Ascending aorta (tissue), 2 donors: ENCODE measurements at places on chromosomes 1 and 21.

DNA sequence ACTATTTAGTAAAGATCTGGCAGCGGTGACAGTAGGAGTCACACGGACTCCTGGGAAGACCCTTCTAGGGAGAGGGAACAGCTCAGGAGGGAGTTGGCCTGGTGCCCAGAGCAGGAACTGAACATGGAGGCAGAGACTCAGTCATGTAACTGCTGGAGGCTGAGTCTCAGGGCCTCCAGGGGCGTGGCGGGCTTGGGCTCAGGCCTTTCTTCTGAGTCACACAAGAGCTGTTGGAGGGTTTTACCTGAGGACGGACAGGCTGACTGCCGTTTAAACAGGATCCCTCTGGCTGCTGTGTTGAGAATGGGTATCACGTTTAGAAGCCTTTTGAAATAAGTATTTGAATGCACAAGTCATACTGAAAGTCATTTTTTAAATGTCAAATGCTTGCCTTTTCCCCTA is 7.2 kb upstream of the ETS2 start:
- peak; percentile 62 for DNase-seq

DNA sequence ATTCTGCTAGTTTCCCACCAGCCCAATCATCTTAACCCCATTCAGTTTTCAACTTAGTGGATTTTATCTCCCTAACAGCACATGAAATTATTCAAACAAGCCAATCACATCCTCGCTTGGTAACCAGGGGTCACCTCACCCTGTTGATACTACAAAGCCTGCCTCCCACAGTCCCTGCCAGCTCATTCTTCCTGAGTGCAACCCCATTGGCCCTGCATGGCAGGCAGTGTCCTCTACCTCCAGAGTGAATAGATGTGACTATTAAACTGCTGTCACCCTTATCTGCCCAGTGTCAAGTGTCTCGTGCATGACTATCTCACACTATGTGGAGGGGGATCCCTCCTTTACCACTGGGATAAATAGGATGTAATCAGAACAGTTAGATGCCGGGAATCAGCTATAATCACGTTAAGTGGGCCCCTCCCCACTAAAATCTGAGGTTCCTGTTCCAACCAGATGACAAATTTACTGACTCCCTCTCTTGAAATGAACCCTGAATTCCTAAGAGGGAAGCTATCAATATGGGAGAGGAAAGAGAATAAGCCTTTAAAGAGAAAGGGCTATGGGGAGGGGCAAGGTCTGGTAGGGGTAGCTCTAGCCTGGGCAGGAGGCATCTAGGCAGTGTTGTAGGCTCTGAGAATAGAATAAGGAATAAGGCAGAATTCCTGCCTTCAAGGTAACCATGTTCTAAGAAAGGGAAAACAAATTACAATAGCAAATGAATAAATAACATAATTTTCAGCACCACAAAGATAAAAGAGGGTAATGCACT is 155.9 kb downstream of the SLC30A10 start:
- DNase-seq = no peak

DNA sequence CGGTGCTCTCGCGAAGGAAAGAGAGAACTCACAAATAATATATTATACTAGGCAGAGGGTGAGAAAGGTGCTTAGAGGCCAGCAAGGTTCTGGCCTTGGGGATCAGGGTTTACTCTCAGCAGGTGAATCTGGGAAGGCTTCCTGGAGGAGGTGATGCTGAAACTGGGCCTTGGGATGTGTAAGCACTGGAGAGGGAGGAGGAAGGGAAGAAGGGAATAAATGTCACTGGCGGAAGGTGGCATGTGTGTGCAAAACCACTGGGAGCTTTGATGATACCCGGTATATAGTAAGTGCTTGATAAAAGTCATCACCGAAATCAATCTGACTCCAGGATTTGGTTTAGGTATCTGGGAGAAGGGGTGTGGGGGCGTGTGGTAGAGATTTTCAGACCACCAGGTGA is 24.4 kb downstream of the SPSB1 start:
- no peak for DNase-seq

- DNase-seq = no peak
These were observed 22.3 kb upstream of the AGPAT3 start for GRCh38 chr21:43842742-43843141.

DNA sequence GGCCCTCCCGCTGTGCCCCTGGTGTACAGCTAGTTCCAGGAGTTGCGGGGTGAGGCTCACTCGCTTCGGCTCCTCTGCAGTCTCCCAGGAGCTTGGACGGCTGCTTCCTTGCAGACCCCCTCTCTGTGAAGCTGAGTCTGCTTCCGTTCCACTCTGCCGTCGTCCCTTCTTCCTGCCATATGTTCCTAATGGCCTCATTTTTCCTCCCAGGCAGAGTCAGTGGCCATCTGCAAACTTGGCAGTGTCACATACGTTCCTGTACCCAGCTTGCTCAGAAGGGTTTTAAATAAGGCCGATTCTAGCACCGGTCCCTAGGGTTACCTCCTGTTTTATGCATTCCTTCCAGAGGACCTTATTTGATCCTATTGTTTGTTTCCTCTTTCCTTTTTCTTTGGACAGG is 21.3 kb downstream of the ACTL8 start:
- no peak for DNase-seq

GRCh38 chr1:90837420-90837819 is 120.3 kb upstream of the BARHL2 start:
- no peak for DNase-seq

DNA sequence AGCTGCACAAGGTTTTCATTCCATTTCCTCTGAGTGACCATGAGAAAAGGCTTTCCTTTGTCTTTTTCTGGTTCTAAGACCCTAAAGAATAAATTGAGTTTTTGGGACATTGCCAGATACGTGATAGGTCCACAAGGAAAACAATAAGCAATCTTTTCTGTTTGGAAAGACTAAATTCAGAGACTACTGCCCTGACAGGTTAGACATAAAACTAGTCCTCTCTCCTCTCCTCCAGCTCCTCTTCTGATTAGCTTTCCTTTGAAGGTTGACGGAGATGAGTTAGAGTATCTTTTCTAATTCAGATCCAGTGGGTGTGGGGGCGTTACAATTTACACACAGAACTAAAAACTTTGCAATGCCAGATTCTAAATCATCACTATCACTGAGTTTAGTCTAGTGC is 57.8 kb upstream of the C1orf53 start:
- no peak for DNase-seq

GRCh38 chr1:76055987-76056386 is 18.6 kb upstream of the ST6GALNAC3 start:
- DNase-seq = no peak

GRCh38 chr1:19353596-19353995 is 41.5 kb downstream of the SLC66A1 start:
- no peak for DNase-seq

GRCh38 chr1:161709373-161709772 is 2.3 kb downstream of the FCRLA start:
- DNase-seq = no peak

DNA sequence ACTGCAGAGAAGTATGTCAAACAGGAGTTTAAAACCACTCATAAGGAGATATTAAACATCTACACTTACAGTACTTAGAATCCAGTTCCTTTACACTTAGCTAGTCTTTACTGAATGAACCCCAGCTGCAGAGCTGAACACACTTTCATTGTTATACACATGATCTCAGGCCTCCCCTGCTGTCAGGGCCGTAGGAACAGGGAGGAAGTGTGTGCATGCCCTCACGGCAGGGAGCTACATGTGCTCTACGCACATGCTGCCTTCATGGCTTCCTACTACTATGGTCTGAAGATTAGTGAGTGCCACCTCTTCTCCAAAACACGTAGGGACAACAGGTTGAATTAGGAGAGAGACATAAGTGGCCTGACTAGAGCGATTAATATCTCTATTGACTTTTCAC is 191.5 kb downstream of the SIPA1L2 start:
- no peak for DNase-seq

GRCh38 chr1:243924188-243924587 is 74.1 kb upstream of the AKT3 start:
- DNase-seq = no peak

DNA sequence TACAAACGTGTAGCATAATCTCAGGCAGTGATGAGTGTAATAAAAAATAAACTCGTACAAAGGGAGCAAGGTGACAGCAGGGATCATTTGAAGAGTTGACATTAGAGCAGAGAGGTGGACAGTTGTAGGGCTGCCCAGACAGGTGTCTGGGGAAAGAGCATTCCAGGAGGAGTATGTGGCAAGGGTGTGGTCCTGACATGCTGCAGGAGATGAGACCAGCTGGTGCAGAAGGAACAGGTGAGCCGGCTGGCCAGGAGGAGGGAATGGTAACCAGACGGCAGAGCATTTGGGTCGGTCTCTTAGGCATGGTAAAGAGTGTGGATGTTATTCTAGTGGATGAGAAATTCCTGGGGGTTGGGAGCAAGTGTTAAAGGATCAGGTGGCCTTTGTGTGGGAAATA is 306.3 kb downstream of the LMX1A start:
- DNase-seq = no peak

DNA sequence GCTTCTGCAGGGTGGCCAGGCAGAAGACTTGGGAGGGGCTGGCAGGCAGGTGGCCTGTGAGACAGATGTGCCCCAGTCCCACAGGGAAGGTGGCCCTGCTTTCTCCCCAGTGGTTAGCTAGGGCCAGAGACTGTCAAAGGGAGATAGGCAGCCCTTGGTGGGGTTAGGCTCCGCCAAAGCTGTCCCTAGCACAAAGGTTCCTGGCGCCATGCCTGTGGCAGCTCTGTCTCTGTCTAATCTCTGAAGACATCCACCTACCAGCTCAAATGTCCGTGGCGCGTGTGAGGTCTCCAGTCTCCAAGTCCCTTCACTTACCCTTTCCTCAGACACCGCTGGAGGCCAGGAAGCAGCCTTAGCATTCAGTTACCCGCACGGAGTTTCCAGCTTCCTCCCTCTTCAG is 17.7 kb downstream of the TCP10L start:
- DNase-seq = no peak

- DNase-seq = no peak
These were observed 15.2 kb upstream of the ADAMTSL4 start for GRCh38 chr1:150534002-150534401.

DNA sequence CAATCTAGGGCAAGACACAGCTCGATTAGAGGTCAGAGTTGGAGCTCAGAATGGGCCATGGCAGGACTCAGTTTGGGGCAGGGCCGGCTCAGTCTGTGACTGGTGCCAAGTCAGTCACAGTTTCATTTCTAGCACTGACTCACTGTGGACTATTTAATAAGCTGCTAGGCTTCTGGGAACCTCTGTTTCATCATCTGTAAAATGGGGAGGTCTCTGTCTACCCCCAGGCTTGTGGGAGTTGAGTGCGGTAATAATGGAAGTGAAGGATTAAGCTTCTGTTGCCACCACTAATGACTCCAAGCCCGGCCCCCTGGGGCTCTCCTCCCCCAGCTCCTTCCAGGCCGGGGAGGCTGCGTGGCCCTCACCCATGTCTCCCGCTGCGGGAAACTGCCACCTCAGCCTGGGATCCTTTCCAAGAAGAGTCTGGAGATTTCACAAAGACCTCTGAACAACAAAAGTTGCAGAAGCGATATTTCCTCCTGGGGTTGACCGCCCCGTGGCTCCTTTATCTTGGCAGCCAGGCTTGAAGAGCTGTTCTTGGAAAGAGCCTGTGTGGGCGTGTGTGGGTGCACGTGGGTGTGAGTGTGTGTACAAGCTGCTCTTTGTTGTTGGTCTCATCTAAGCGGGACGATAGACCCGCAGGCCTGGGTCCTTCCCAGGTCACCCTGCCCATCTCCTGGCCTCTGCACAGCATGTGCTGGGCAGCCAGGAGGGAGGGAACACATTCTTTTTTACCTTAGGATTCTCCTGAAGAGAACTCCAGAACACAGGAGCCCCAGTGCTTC is 29.1 kb downstream of the KNCN start:
- peak; percentile 69 for DNase-seq

DNA sequence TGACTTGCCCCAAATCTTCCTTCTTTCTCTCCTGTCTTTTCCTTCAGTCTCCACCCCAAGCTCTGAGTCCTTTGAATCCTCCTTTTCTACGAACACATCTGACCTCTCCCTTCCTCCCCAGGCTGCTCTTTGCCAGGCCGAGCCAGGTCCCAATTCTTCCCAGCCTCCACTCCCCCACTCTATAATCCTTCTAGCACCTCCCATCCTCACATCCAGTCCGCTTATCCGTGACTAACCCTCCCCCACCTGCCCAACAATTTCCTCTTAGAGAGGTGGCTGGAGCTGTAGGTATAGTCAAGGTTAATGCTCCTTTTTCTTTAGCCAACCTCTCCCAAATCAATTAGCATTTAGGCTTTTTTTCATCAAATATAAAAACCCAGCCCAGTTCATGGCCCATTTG is 9.5 kb upstream of the HPDL start:
- no peak for DNase-seq

DNA sequence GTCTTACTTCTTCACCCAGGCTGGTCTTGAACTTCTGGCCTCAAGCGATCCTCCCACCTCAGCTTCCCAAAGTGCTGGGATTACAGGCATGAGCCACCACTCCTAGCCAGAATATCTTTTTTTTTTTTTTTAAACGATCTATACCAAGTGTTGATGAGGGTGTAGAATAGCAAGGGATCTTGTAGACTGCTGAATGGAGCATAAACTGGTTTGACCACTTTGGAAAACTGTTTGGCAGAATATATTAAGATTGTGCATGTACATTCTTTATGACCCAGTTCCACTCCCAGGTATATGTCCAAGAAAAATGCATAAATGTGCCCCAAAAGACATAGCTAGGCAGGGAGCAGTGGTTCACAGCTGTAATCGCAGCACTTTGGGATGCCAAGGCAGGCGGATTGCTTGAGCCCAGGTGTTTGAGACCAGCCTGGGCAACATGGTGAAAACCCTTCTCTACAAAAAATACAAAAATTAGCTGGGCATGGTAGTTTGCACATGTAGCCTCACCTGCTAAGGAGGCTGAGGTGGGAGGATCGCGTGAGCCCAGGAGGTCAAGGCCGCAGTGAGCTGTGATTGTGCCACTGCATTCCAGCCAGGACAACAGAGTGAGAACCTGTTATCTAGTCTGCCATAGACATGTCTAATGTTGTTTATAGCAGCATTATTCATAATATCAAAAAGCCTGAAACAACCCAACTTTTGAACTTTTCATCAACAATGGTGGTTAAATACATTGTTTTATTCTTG is 184.0 kb downstream of the VPS13D start:
- no peak for DNase-seq

GRCh38 chr1:7628273-7628672 is 142.8 kb upstream of the VAMP3 start:
- DNase-seq = no peak

- DNase-seq = peak; percentile 70
These were observed 927 bp downstream of the WNT9A start for GRCh38 chr1:227946624-227947385.

DNA sequence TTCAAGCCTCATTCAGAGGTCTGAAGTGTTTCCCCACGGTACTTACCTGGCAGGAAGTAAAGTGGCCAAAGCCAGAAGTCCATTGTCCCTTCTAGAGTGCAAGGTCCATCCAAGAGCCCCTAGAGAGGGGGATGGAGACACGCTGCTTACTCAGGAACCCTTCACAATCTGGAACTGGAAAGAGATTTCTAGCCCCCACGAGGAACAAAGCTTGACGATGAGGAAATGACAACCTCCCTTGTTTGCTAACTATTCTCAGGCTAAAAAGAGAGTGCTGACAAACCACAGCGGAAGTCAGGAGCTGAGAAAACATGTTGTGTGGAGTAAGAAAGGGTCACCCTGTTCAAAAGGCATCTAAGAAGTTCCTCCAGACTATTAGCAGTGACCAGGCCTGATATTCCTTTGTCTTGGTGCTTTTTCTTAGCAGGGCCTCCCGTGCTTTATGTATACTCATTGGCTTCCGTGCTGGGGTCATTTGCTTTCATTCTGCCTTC is at the start of gene FCMR:
Gene FCMR (minus strand): TSS at position 170 of the 494 bp plus-strand sequence. CDS start 87 bp downstream, at position 83.
- no peak for DNase-seq

- DNase-seq = no peak
These were observed 2.1 kb downstream of the PADI1 start for GRCh38 chr1:17207046-17207445.

GRCh38 chr1:88230126-88230525 is 453.9 kb upstream of the PKN2 start:
- DNase-seq = no peak

- no peak for DNase-seq
These were observed 41.0 kb downstream of the MYOM3 start for GRCh38 chr1:24070821-24071393.
